CD4-positive, alpha-beta T cell treated with Interleukin-6 at 100 ng/mL for 8 hours (primary cell): ENCODE measurements at places on chromosomes 16 and 17.

DNA sequence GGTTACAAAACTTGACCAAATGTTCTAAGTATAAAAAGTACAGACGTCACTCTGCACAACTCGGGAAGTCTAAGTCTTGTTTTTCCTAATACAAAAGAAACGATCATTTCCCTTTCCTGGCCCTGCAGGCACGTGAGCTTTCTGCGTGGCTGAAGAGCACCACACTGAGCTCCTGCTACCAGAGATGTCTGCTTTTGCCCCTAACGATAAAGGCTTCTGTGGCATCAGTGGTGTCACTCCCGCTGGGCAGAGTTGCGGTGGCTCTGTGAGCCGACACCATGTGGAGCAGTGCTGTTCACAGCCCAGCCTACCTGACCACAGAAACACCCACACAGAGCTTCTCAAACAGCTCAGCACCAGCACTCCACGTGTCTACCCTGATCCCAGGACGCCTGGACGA lies 20.5 kb downstream of the EMC8 start:
- DNase-seq = no peak

DNA sequence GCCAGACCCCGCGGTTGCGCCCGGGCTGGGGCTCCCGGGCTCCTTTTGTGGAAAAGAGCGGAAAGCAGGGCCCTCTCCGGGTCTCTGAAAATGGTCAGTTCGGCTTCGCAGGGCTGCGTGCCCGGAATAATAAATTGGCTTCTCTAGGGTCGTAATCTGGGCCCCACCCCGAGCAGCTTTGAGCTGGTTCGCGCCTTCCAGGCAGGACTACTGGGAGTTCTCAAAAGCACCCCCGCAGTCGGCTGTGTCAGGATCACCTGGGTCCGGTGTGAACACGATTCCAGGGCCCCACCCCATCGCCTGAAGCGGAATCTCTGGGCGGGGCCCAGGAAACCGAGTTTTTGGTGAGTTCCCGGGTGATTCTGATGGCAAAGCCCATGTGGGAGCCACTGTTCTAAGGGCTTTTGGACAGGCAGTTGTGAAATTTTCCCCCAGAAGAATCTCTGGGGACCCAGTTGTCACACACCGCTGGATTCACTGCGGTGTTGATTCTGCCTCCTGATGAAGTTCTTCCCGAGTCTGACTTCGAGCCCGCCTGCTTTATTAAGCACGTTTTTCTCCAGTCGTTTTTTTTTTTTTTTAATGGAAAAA lies 77.0 kb downstream of the MRC2 start:
- DNase-seq = no peak

GRCh38 chr16:69590590-69590989 lies 24.8 kb downstream of the NFAT5 start:
- DNase-seq = no peak

- peak; percentile 82 for DNase-seq
These were observed 5.3 kb upstream of the CDR2L start for GRCh38 chr17:74981979-74982662.

DNA sequence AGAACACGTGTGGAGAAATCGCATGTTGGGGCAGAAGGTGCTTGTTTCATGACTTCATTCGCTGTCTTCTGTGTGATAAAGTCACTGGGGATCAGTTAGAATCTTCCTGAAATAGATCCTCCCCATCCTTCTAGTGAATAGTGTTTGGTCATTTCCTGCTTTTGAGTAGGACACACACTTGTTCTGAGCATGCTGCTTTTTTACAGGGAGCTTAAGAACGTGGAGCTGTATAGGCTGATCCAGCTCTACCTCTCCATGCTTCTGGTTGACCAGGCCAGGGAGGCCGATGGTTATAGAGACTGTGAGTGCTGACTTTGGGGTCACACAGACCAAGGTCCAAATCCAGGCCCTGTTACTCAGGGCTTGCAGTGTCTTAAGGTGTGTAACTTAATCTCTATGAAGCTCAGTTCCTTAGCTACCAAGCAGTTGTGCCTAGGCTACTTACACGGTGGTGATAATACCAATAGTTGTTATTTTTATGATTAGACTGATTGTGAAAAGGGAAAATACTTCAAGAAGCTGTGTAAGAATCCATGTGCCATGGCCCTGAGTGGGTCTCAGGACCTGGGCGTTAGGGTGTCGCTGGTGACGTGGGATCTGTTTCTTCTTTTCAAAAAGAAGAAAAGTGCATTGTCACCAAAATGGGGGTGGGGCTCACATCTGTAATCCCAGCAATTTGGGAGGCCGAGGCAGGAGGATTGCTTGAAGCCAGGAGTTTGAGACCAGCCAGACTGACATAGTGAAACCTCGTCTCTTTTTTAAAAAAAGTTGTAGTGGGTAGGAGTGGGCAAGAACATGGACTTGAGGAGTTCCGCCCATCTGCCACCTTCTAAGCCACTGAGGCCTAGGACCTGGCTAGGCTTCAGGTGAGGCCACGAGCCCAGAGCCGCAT lies 64.1 kb upstream of the LGALS9 start:
- DNase-seq = no peak

DNA sequence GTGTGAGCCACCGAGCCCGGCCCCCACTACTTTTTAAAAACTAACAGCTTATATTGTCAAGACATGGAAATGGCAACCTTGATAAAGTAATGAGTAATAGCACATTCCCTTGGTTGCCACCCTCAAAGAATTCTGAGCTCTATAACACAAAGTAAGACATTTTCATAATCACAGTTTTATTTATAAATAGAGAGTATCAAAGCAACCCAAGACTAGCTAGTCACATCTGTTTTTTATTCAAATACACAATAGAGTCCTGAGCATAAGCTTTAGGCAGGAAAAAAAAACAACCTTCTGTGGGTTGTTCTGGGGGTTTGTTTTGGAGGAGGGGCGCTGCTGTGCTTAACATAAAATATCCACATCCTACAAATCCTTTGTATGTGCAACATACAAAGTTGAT lies 68.7 kb downstream of the CEP95 start:
- DNase-seq = no peak

DNA sequence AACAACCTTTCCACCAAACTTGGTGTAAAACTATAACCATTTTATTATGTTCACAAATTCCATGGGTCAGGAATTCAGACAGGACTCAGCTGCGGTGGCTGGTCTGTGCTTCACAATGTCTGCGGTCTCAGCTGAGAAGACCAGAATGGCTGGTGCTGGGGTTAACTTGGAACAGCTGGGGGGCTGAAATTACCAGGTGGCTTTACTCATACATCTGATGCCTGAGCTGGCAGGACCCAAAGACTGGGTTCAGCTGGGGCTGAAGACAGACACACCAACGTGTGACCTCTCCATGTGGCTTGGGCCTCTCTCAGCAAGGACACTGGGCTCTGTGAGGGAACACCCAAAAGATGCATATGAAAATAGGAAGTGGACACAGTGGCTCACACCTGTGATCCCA lies 5.7 kb upstream of the HID1 start:
- DNase-seq = no peak

- no peak for DNase-seq
These were observed 26.1 kb upstream of the XPO6 start for GRCh38 chr16:28237754-28238357.

GRCh38 chr17:19799796-19800195 lies 51.7 kb upstream of the ALDH3A1 start:
- no peak for DNase-seq

- DNase-seq = no peak
These were observed 16.3 kb upstream of the RBFOX1 start for GRCh38 chr16:7316281-7316888.

DNA sequence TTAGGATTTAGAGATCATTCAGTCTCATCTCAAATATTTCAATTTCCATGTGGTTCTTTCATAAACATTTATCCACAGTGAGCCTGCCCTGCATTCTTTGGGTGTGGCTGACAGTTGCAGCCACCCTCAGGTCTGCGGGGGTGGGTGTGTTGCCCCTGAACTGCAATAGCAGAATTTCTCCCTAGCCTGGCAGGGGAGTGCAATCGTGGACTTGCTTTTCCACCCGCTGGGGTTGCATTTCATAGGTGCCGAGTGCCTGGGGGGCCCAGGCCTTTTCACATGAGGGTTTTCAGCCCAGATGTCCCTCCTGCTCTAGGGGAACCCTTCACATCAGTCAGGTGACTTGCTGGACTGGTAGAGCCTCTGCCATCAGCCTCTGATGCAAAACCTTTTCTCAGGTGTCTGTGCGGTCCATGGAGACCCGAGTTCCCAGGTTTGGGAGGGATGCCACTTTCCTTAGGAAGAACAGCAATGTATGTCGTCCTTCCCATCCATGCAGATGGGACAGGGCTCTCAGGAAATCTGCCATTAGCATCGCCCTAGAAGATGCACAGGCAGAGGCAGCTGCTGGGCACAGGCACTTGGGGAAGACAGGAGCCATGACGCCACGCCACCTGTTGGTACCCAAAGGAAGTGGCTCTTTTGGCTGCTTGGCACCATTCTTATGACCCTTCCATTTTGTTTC lies 2.4 kb upstream of the USP36 start:
- DNase-seq = peak; percentile 62

DNA sequence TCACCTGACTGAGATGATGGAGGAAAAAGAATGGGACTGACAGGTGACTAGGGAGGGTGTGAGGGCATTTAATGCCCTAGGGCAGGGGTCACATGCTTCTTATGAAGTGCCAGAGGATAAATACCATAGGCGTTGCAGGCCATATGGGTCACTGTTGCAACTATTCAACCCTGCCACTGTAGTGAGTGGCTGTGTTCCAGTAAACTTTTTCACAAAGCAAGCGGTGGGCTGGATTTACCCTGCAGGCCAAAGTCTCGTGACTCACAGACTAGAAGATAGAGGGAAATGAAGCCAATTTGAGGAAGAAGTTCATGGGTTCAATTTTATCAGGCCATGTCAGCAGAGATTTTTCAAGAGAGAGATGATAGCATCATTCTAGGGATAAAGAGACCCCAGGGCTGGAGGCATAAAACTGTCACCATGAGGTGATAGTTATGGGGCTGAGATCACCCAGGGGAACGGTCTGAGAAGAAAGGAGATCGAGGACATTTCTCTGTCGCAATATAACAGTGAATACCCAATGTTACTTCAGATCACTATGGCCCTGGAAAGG lies 8.6 kb downstream of the ARHGAP17 start:
- DNase-seq = no peak

GRCh38 chr17:4241535-4241934 lies 22.2 kb downstream of the ANKFY1 start:
- no peak for DNase-seq

- no peak for DNase-seq
These were observed 7.0 kb downstream of the CDR2L start for GRCh38 chr17:74994440-74994839.

GRCh38 chr16:66481081-66481942 lies 54.2 kb downstream of the BEAN1 start:
- DNase-seq = no peak

- DNase-seq = no peak
These were observed 13.7 kb downstream of the HIC1 start for GRCh38 chr17:2068519-2069051.

DNA sequence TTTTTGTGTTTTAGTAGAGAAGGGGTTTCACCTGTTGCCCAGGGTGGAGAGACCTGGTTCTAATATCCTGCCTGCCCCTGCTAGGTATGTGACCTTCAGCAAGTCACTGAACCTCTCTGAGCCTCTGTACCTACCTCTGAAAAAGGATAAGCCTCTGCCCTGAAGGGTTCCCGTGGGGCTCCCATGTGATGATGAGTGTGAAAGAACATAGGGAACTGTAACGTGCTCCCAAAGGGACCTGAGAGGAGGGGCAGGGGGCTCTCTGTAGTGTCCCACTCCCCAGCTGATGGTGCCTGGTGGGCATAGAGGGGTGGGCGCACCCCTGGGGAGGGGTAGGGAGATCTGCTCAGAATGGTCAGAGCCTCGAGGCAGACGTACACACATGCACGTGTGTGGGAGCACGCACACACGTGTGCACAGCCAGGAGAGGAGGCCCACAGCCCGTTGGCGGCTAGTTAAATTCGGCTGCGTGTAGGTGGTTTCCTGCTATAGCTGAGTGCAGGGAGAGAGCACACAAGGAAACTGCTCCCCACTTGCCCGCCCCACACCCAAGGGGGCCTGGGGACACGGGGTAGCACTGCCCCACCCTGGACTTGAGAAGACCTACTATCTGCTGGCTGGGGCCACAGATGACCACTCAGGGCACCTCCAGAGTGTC lies 6.7 kb downstream of the KCNH4 start:
- no peak for DNase-seq

DNA sequence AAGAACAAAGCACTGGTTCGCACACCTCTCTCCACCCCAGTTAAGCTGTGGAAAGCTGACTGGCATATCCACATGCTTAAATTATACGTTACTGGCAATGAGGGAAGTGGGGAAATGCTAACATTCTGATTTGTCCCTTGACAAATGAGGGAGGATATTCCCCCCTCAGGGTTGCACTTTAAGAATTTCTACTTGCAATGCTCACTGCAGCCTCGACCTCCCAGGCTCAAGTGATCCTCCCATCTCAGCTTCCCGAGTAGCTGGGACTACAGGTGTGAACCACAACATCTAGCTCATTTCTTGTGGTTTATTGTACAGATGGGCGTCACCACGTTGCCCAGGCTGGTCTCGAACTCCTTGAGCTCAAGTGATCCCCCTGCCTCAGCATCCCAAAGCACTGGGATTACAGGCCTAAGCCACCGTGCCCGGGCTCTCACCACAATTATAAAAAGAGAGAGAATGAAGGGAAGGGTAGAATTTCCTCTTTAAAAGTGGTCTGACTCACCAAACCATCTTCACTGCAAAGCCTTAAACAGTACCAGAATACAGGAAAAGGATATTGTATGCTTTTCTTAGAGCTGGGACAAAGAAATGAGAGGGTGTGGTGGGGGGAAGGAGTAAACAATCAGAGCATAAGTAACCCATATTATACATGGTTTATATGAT lies 38.9 kb downstream of the KANSL1 start:
- peak; percentile 26 for DNase-seq

GRCh38 chr17:44793885-44794842 lies 35.4 kb downstream of the ADAM11 start:
- DNase-seq = no peak

GRCh38 chr17:57604771-57605674 lies 140.1 kb downstream of the CCDC182 start:
- no peak for DNase-seq

DNA sequence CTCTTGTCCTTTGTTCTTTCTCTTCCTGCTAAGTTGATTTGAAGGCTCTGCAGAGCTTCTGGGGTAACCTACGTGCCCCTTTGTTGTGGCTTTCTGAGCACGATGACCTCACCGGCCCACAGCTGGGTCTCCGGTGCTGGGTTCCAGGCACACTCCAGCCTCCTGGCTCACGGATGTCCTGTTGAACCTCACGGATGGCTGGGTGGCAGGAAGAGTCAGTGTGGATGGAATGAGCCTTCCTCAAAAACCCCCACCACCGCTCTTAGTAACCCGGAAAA lies 116.0 kb downstream of the SOCS1 start:
- peak; percentile 46 for DNase-seq

DNA sequence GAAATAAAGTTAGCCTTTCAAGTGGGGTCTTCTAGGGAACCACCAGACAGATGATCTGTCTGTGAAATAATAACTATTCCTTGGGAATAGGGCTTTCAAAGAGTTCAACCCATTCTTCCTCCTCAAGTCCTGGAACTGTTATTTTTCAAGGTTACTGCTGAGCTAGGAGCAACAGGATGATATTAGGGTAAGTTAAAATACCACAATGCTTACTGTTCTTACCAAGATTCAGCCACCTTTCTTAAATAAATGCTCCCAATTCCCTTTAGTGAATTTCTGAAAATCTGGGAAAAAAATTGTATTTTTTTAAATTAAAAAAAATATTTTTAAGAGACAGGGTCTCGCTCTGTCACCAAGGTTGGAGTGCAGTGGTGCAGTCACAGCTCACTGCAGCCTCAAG lies 26.9 kb upstream of the ALDH3A2 start:
- no peak for DNase-seq

- no peak for DNase-seq
These were observed 132.6 kb downstream of the ZNF778 start for GRCh38 chr16:89349947-89350633.

- no peak for DNase-seq
These were observed 335 bp downstream of the TMEM11 start for GRCh38 chr17:21213638-21214014.

- DNase-seq = no peak
These were observed 2.5 kb downstream of the PSME3 start for GRCh38 chr17:42835732-42836131.
